Fibroblast of skin of left biceps (primary cell): ENCODE measurements at places on chromosomes 2 and 18.

DNA sequence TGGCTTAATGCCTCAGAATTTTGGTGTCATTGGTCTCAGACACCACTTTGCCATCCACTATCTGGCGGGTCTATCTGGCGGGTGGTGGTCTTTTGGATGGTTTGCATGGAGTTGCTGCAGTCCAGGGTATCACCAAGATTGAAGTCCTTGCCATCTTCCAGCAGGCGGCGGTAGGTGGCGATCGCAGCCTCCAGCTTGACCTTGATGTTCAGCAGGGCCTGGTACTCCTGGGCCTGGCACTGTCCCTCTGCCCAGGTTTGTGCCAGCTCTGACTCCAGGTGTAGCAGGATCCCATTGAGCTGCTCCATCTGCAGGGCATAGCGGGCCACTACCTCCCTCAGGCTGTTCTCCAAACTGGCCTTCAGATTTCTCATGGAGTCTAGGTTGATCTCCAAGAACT, 188.2 kb downstream of the MEMO1 start:
- no peak for DNase-seq

DNA sequence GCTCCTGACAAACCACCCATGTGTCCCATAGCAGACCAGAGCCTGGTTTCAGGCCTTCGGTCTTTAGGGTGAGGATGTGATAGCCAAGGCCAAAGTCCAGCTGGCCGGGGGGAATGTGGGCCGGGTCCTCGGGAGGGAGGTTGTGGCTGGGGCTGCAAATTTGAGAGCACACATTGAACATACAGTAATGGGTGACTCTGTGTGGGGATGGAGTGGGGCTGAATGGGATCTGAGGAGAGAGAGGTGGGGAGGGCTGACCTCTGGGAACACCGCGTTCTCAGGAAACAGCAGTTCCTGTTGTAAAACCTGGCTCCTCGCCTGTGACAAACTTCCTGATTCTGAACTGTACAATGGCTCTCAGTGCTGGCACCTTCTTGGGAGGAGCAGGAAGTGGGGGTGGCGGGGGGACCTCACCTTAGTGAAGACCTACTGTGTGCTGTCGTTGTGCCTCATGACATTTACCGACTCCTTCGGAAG, 48.8 kb downstream of the MCFD2 start:
- no peak for DNase-seq

DNA sequence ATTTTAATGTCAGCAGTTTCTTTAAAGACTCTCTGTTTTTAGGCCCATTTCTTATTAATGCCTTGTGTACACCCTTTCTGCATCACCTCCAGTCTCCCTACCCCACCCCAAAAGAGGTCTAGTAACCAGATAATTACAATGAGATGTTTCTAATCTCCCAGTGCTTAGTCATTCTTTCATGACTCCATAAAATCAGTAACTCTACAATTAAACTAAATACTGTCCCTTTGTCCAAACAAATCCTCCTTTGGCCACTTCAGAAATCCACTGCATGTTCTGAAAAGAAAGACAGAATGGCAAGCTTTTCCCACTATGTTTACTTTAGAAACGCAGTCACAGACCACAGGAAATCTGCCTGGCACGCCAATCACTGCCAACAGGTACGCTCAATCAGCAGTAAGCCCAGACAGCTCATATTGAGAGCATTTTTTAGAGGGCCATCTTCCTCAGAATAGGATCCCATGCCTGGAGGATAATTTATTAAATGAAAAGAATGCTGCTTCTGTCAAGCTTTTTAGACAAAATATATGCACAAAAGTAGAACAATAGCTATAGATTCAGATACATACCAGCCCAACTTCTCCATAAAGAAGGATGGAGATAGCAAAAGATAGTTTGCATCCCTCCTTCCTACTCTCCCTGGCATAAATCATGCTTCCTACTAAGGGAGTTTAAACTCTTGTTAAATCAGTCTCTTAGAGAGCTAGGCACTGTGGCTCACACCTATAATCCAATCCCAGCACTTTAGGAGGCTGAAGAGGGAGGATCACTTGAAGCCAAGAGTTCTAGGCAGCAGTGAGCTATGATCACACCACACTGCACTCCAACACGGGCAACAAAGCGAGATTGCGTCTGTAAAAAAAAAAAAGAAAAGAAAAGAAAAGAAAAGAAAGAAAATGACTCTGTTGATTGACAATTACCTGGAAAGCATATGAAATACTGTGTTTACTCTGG, 14.6 kb downstream of the CLASP1 start:
- no peak for DNase-seq

GRCh38 chr18:73087282-73087977, 219.6 kb upstream of the NETO1 start:
- no peak for DNase-seq

DNA sequence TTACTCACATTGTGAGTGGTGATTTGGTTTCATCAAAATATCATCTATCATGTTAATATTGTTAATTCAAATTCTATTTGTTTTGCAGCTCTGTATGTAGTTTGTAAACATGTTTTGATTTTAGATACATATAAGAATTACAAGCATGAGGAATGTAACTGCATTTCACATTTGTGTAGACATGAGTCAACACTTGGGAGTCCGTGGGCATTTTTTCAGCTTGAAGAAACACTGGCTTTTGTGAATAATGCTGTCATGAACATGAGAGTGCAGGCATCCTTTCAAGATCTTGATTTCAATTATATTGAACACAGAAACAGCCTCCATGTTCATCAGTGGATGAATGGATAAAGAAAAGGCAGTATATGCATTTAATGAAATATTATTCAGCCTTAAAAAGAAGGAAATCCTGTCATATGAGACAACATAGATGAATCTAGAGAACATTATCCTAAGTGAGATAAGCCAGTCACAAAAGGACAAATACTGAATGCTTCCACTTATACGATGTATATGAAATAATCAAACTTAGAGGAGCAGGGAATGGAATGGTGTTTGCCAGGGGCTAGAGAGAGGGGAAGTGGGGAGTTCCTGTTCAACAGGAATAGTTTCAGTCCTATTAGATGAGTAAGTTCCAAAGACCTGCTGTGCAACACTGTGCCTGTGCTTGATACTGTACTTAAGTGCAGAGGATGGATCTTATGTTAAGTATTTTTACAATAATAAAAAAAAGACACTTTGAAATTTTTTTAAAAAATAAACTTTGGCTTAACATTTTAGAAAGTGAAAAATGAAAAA, 194.9 kb downstream of the LRATD1 start:
- DNase-seq: no peak

GRCh38 chr2:89000235-89000634, 308.8 kb downstream of the RPIA start:
- DNase-seq: no peak

DNA sequence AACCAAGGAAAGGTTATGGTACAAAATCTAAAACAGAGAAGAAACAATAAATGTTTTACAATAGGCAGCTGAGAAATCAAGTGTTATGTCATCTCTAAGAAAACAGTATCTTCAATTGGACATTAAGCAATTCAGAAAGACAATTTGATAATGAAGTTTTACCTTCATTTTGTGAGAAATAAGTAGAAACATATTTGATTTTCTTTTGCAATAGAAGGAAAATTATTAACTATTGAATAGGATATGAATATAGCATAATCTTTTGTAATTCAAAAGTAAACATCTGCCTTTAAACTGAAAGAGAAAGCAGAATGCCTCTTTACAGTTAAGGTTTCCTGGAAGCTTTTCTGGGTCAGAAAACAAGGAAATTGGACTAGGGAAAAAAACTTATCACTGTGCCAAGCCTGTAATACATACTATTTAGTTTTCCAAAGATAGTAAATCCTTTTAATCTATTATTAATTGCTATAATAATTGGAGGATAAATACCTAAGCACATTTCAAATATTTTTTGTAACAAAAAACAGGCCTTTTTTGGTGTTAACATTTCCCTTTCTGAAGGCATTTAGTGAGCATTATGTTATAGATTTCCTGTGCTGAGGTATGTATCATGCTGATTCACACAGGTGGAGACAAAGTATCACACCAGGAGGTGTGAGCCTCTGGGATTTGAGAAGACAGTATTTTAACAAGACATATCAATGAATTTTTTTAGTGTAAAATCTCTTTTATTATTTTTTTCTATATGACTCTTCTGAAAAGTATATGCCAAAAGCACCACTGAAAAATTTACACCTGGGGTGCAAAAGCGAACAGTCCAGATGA, 947.0 kb upstream of the CDH2 start:
- no peak for DNase-seq

GRCh38 chr2:157923598-157924217, 47.6 kb upstream of the ACVR1 start:
- DNase-seq: no peak

- no peak for DNase-seq
Observed at GRCh38 chr2:46305187-46305586, 8.0 kb downstream of the EPAS1 start.

GRCh38 chr2:238299803-238300202, 11.4 kb upstream of the PER2 start:
- no peak for DNase-seq

DNA sequence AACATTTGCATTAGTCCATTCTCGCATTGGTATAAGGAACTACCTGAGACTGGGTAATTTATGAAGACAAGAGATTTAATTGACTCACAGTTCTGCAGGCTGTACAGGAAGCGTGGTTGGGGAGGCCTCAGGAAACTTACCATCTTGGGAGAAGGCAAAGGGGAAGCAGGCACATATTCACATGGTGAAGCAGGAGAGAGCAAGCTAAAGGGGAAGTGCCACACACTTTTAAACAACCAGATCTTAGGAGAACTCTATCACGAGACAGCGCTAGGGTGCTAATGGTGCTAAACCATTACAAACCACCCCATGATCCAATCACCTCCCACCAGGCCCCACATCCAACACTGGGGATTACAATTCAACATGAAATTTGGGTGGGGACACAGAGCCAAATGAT, 201.7 kb upstream of the MGAT5 start:
- DNase-seq: no peak

- peak; percentile 57 for DNase-seq
Observed at GRCh38 chr2:195861821-195862220, 204.8 kb downstream of the SLC39A10 start.

DNA sequence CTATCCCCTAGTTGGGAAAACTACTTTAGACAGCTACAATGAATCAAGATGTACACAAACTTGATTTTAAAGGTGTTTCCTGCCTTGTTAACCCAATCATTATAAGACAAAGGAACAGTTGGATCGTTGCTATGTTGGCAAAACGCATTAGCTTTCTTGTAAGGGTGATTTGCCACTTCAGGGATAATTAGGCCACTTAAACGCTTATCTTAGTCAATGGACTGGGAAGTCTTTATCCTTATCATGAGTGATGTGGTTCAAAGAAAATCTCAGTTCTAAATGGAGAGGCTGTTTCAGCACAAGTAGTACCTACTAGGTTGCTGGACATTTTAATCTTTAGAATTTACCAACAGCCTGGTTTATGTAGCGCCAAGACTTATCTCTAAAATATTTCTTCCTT, 406.1 kb upstream of the MEX3C start:
- no peak for DNase-seq

- DNase-seq: no peak
Observed at GRCh38 chr18:43279015-43279744, 1.9 kb upstream of the SYT4 start.

GRCh38 chr2:84882775-84883550, 2.1 kb upstream of the TRABD2A start:
- DNase-seq: no peak

- DNase-seq: no peak
Observed at GRCh38 chr18:34999756-35000289, 41.4 kb upstream of the MAPRE2 start.
